CD4-positive, alpha-beta memory T cell (primary cell): ENCODE measurements at places on chromosomes 7 and 10.

- no peak for DNase-seq
Observed at GRCh38 chr7:8386926-8387550, 46.4 kb upstream of the NXPH1 start.

DNA sequence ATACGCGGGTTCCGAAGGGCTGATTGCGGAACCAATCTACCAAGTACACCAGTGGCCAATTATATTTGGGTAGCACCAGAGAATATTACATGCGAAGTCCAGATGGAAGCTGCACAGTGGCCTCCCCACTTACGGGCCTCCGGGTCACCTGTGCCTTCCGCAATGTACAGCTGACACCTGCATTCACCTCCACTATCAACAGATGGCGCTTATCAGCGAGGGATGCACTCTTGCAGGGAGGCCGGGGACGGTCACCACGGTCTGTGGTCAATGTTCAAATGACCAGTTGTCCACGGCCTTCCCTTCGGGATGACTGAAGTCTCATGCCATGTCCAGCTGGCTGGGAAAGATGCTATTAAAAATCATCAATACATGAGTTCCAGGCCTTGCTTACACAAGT, 47.6 kb downstream of the SLIT1 start:
- no peak for DNase-seq

- no peak for DNase-seq
Observed at GRCh38 chr10:132027423-132027983, 38.2 kb upstream of the JAKMIP3 start.

DNA sequence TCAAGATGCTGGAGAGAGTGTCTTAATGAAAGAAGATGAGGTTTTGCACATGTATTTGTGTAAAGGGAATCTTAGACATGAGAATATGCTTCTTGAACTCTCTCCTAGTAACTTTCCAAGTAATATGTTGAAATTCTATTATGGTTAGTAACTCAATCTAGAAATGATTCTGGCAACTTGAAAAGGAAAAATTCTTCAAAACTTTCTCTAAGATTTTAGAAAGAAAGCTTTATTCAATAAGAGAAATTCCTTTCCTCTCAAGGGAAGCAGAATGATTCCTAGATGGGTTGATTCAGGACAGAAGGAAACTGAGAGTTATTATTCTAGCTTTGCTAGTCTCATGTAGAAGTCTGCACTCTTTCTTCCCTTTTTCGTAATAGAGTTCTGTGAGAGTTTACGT, 364.3 kb upstream of the PLXDC2 start:
- DNase-seq: no peak

DNA sequence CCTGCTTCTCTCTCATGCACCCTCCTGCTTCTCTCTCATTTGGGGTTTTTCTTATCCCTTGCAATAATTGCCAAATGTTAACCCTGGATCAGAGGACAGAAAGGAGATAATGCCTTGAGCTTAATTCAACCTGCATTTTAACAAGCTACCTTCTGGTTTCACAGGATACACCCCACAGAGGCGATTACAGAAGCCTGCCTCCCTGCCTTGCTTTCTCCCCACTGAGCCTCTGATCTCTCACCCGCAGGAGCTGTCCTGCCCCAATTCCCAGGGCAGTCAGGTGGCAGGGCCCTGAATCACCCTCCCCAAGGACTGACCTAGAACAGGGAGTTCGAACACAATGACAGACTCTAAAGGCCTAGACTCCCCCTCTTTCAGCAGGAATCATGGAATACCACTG, 959.5 kb downstream of the GRID1 start:
- no peak for DNase-seq

DNA sequence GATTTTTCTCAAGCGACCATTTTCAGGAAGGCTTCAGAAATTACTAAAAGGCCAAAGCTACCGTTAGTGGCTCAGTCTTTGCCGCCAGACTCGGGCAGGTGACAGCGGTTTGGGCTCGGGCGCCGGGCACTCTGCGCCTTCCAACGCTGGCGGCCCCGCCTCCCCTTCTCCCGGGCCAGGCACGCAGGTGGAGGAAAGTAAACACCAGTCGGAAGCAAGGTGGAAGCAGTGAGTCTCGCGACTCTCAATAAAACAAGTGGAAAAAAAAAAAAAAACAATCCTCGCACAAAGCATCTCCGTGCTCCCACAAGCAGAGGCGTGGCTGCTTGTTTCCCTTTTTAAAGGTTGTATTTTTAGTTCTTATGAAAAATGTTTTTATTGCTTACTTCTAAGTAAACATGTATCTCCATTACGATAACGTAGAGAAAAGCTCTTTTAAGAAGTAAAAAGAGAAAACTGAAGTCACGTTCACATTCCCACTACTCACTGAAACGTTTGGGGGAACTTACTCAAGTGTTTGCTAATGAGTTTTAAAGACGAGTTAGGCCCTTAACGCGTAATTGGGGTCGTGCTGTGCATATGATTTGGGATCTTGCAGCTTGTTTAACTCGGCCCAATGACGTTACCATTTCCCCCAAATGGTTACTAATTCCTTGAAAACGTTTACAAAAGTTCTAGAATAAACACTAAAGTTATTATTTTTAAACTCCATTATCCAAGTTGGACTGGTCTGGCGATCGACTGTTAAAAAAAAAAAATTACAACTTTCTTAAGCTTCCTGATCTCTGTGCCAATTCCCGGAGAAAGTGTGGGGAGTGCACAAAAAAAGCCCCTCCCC, 864 bp downstream of the CDCA7L start:
- no peak for DNase-seq

- DNase-seq: no peak
Observed at GRCh38 chr7:123115331-123115730, 84.4 kb downstream of the SLC13A1 start.

DNA sequence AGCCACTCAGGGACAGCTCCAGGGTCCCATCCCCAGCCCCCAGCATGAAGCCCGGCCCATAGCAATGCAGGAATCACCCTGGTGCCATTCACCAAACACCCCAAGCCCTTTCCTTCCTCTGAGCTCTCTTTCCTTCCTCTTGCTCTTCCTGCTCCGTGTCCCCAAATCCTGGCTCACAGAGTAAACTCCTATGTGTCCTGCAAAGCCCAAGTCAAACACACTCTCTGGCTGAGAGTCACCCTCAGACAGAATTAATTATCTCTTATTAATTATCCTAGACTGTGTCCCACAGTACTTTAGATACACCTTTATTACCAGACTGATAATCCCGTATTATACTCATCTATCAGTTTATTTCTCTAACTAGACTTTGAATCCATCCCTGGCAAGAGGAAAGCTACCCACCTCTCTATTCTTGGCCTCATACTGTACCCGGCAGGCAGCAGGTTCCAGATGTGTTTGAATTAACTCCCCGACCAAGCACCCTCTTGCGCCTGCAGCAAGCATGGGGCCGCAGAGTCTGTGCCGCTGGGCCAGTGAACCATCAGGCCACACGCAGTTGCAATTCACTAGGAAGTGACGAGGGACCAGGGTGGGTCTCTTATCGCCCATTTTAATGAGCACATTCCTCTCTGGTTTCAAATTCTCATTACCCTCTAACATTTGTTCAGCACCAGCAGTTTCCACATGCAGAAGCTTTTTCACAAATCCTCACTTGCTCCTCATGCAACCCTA, 86.7 kb downstream of the PRKAG2 start:
- no peak for DNase-seq

DNA sequence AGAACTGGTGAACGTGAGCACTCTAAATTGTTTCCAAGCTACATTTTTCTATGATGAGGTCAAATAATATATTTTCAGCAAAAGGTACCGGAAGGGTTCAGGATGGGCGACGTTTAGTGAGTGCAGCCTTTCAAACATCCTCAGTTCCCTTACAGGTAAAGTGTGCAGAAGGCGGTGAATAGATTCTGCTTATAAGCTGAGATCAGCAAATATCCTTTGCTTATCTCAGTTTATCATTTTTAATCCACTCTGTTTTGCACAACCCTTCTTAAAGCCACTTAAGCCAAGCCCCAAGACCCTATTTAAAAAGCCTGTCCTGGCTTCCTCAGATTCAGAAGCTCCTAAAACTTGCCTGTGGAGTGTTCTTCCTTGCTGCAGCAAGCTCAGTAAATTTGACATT, 103.1 kb upstream of the DGKB start:
- DNase-seq: no peak

GRCh38 chr7:101402081-101402779, 39.6 kb downstream of the COL26A1 start:
- no peak for DNase-seq

- no peak for DNase-seq
Observed at GRCh38 chr7:131365838-131366237, 38.2 kb downstream of the MKLN1 start.

DNA sequence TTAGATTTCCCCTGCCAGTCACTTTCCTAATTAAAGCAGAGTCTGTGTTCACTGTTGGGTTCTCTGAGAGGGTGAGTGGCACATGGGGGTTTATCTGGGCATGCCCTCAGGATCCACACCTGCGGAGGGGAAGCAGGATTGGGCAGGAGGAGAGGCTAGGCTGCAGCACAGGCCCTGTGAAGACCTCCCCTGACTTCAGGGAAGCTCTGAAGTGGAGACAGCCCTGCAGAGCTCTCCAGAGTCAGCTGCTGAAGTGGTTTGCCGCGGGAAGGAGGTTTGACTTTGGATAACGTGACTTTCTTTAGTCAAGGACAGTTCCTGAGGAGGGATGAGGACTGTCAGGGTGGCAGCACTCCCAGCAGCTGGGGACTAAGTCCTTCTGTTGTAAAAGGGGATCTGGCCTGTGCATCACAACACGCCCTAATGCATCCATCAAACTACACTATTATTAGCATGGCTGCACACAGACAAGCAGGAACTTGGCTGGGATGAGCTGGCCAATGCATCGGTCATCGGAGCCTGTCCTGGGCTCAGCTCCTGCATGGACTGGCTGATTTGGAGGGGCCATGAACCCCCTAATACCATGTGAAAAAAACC, 50.9 kb upstream of the LEP start:
- no peak for DNase-seq

DNA sequence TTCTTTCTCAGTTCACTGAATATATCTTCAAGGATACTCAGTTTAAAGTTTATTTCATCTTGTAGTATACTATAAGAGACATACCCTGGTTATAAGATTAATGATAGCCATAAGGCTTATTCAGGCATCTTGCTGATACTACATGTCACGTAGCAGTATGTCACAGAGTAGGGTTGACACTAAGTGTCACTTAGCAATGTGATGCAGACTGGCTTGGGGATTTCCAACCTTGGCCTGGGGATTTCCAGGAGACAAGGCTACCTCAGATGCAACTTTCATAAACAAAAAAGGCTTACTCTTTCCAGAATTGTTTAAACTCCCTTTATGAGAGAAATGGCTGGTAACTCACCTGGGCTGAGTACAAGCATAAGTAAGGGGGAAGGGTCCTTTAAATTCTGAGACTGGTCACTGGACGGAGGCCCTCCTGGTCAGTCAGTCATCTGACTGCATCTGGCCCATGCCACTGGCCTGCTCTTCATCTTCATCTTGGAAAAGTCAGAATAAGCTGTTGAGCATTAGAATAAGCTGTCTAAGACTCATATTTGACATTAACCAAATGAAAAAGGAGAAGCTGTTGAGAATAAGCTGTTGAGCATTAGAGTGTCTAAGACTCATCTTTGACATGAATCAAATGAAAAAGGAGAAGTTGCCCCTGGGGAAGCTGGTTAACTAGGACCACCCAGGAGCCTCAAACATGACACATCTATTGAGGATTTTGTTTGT, 9.5 kb downstream of the SLC13A1 start:
- no peak for DNase-seq

DNA sequence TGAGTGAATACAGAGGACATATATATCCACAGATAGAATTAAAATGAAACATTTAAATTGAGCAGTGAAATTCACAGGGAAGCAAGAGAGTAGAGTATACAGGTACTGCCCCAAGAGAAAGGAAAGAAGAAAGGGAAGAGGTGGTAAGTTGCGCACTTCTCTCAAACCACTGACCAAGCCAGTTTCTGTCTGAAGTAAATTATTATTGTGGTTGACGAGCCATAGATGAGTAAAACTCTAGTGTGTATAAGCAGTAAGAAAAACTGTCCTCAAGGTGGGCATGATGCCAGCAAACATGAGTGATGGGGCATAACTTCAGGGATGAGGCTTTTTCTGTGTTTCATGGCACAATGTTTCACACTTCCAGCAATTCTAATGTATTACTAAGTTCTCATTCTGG, 4.4 kb upstream of the BET1 start:
- no peak for DNase-seq

GRCh38 chr10:78212060-78212785, 178.6 kb downstream of the RPS24 start:
- no peak for DNase-seq

DNA sequence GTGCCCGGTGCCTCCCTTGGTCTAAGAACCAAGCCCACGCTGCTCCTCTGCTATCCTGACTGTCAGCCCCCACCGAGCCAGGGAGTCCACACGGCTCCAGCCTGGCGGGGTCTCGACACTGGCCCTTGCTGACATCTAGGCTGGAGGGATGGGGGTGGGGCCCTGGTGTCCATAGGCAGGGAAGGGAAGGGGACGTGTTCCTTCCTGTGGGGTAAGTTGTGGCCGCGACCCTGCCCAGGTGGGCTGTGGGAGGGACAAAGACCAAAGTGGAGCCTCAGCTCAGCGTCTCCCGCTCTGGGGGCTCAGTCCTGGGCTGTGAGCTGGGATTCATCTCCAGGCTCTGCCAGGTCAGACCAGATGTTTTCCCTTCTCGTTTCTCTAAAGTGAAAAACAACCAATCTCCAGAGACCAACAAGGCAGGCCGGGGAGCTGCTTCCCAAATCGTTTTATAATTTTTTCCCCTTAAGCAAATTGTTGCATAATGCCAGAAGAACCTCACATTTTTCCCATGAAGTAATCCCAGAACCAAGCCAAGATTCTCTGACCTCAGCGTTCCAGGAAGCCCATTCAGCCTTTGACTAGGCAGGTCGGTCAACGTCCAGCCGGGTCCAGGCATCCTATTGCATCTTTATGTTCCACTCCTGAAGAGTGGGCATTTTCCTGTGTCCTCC, 101.2 kb downstream of the RGS10 start:
- no peak for DNase-seq

DNA sequence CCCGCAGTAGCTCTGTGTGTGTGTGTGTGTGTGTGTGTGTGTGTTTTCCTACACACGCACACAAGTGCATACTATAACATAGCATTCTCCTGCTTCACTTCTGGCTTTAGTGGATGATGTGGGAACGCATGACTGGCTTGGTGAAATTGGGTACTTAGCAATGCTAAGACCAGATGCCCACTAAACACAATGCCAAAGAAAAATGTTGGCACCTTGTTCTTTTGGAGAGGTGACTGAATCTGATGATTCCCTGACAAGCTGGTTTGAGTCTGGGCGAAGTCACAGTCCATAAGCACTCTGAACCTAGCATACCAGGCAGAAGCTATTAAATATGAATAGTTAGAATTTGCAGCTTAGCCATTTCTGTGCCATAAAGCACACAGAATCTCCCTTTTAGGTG, 68.0 kb upstream of the CDCA7L start:
- no peak for DNase-seq

- no peak for DNase-seq
Observed at GRCh38 chr10:92027141-92027540, 103.6 kb downstream of the BTAF1 start.

GRCh38 chr10:131576341-131577177, 265.0 kb upstream of the TCERG1L start:
- no peak for DNase-seq

DNA sequence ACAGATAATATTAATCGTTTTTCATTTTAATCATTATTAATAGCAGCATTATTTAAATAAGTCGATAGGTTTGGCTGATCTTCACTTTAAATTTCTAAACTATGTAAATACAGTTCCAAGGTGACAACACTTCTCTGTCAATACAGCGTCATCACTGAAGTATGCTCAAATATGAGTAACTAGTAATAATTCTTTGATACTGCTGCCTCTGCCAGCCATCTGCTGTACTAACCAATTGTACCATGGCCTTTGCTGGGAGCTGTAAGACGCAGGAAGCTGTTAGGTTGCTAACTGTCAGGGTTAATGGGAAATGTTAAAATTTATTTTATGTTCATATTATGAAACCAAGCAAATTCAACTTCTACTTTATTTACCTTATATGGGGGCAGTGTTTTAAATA, 1650.5 kb upstream of the LRRTM3 start:
- no peak for DNase-seq
